Stimulated activated CD8-positive, alpha-beta memory T cell treated with anti-CD3 and anti-CD28 coated beads, Interleukin-15, amount 100 ng/mL, for 4 hours (primary cell): ENCODE measurements at places on chromosomes 1 and 21.

- DNase-seq = no peak
These were observed 72.5 kb downstream of the ASTN1 start for GRCh38 chr1:177092001-177092400.

DNA sequence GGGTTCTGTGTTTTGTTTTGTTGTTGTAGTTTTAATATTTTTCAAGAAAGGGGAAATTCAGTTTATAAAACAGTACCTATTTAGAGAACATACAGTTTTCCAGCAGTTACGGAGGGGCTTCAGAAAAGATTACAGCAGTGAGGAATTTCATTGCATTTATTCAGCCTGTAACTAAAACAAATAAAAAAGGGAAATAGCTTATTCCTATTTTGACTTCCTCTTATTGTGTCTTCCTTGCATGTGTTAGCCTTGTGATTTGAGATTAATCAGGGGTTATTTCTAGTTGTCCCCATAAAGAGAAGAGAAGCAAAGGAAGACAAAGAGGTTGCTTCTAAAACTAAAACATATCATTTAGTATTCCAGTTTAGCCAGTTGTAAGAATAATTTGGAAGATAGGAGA is 35.0 kb downstream of the CTTNBP2NL start:
- no peak for DNase-seq

DNA sequence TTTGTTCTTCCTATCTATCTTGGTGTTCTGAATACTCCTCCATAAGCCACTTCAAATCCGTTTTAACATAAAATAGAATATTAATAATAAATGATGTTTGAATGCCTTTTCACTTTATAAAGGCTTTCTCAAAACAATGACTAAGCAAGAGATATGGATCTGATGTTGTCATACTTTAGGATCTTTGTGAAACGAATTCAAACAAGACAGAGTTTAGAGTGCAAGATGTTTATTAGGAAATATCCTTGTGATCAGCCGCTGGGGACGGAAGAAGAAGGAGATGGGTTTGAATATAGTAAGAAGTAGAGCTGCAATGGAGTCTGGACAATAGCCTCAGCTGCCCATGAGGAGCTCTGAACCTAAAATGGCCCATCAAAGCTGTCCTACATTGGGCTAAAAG is 351.8 kb downstream of the NEGR1 start:
- DNase-seq = no peak

- no peak for DNase-seq
These were observed 209.3 kb upstream of the C1orf105 start for GRCh38 chr1:172211221-172211620.

- DNase-seq = no peak
These were observed 18.7 kb upstream of the PPP1R8 start for GRCh38 chr1:27811741-27812500.

DNA sequence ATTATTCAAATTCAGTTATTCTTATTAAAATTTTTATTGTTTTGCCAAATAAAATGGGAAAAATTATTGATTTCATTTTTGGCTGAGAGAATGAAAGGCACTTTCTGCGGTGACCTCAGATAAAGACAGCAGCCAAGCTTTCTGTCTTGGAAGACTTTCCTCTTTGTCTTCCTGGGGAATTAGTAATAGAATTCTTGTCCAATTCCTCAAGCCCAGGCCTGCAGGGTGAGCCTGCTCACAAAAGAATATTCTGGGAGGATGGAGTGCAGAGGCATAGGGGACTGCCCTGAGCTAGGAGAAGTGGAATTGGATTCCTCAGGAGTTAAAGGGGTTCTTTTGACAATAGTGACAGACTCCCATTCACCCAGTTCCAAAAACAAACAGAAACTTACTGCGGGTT is 614.5 kb upstream of the ADGRL2 start:
- DNase-seq = no peak

- no peak for DNase-seq
These were observed 5.4 kb upstream of the COQ8A start for GRCh38 chr1:226934483-226935237.
